MM.1S (cell line): ENCODE measurements at places on chromosomes 2 and 18.

DNA sequence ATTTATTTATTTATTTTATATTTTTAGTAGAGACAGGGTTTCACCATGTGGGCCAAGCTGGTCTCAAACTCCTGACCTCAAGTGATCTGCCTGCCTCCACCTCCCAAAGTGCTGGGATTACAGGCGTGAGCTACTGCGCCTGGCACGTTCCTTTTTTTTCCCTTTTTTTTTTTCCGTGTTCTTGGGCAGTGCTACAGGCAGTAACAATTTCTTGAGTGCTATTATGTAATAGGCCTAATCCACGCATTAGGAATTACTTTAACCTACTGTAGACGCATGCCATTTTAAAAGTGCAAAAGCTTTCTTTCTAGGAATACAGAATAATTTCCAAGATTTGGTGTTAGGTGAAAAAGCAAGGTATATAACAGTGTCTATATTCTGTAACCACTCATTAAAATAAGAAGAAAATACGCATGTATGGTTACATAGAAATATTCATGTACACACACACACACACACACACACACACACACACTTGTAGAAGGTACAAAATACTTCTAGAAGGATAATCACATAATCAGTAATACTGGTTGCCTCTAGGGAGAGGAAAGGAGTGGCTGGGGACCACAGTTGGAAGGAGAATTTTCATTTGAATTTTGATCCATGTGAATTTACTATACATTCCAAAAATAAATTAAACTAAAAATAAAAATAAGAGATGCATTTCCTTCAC, 92.3 kb downstream of the METTL8 start:
- DNase-seq: no peak

- DNase-seq: no peak
These were observed 192.5 kb downstream of the SMAD2 start for GRCh38 chr18:47737956-47738355.

DNA sequence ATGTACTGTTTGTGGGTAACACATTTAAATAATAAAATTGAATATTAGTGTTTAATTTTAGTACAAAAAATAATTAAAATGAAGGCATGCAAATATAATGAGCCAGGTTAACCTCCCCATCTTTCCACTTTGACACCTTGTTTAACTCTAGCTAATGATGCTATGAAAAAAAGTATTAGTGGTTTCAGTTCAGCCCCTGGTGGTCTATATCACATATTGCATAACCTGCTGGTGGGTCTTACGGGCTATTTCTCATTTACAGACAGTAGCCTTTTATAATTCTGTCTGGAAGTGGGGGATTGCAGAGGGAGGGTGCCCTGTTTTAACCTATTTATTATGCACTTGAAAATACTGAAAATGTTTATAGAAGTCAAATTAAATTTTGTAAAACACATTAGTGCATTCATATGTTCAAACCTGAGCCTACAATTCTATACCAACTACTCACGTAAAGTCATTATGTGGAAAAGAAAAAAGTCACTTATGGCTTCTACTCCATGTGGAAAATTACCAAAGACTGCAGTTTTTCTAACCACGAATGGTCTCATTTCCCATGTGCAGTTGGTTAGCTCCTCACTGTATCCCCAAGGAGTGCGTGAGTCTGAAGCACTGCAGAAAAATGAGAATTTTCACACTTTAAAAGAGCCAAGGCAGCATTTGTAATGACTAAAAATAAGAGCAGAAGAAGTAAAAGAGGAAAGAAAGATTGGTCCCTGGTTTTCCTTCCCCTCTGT, 381.0 kb downstream of the MTX2 start:
- DNase-seq: no peak

- no peak for DNase-seq
These were observed 651 bp upstream of the TXNL1 start for GRCh38 chr18:56639104-56639381.
